ENCODE measurements at places on chromosomes 7 and 10.

DNA sequence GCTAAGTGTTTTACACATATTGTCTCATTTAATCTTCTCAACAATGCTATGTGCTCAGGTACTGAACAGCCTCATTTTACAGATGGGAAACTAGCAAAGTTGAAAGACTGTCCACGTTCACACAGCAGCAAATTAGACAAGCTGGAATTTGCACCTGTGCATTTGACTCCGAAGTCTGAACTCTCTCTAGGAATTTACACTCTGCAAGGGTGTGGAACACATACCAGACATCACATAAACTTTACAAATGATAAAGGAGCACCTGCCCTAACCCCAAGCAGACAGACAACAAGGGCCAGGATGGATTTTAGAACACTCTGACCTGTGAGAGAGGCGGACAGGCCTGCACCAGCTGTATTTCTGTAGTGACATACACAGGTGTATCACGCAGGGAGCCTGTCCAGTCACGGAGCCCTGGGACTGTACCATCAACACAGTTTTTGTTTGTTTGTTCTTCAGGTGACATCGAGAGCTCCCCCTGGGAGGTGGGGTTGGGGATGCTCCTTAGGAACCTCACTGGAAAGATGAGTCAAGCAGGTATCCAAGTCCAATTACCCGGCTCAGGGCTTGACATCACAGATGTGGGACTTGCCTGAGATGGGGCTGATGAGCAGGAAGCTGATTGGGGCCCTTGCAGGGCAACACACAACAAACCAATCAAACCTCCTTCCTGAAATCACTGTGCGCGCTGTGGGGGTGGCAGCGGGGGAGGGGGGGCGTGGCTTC lies 31.0 kb downstream of the MKI67 start:
- no peak for DNase-seq

- no peak for DNase-seq
Measured at GRCh38 chr10:11193001-11193551, 175.4 kb downstream of the CELF2 start.

GRCh38 chr10:128009372-128010126 lies 102.6 kb downstream of the PTPRE start:
- no peak for DNase-seq

GRCh38 chr10:95392681-95393164 lies 101.9 kb upstream of the PDLIM1 start:
- DNase-seq: no peak

DNA sequence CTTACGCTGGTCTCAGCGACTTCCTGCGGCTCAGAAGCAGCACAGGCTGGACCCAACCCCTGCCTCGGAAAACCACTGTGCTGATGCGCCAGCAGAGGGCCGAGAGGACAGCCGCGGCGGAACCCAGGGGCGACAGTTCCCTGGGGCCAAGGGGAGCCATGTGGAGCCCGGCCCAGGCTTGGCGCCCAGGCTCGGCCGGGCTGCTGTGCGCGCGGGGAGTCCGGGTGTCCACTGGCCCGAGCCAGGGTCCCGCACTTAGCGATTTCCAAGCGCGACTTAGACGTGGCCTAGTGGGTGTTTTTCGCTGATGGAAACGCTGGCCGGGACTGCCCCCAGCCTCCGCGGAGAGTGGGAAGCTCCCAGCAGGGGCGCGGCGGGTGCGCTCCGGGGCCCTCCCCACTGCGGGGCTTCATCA lies 18.6 kb upstream of the ZNF32 start:
- no peak for DNase-seq

DNA sequence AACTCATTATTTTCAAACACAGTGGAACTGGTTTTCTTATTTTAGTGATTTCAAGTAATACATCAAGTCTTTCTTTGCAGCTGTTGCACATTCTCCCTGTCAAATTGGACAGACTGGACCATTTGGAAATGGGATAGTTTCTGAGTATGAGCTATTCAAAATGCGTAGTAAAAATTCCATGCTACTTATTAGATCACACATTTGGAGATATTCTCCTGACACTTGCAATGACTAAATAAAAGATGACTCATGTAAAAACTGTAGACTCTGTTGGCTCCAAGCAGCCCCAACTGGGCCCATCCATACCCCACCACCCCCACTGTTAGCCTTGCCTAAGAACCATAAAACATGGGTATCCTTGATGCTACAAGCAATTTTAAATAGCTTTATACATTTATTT lies 25.9 kb upstream of the BICC1 start:
- DNase-seq: no peak

GRCh38 chr7:76265299-76265698 lies 37.2 kb upstream of the HSPB1 start:
- no peak for DNase-seq

DNA sequence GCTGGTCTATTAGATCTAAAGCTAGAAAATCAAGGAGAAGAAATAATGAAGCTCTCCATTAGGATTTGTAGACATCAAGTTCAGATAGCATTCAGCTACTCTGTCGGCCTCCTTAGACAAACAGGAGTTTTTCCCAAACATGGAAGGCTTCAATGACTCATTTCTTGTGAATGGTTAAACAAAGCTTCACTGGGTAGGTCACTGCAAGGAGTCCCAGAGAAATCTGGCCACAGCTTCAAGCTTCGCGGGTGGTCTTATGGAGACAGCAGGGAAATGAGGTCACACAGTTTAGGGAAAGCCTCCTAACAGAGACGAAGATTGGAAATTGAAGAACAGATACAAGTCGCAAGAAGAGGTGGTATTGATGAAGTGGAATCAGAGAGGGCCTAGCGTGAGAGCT lies 22.6 kb upstream of the LRRC72 start:
- DNase-seq: no peak

DNA sequence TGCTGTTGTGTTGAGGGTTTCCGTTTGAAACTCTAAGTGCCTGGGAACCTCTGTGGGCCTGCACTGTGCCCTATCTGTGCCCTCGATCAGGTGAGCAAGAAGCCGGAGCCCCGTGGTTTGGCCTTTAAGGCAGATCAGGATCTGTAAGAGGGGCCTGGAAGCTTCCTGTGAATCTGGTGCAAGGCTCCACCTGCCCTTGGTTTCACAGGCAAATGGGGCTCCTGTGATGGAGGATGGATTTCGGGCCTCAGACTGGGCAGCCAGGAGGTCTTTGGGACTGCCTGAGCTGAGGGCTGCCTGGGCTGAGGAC lies 21.6 kb downstream of the SCART1 start:
- DNase-seq: no peak

DNA sequence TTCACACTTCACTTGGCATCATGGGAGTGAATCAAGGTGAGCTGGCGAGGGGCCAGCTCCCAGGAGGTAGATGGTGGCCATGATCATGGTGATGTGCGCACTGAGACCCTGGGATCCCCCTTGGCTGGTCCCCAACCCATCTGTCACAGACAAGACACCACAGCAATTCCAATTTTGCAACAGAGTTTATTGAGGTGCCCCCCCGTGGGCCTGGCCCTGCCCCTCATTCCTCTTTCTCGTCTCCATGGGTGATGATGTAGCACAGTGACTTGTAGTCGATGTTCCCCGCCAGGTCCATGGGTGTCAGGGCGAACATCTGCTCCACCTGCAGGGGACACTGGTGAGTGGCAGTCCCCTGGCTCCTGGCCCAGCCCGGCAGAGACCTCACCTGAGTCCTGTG lies 2.4 kb downstream of the MYL7 start:
- no peak for DNase-seq

DNA sequence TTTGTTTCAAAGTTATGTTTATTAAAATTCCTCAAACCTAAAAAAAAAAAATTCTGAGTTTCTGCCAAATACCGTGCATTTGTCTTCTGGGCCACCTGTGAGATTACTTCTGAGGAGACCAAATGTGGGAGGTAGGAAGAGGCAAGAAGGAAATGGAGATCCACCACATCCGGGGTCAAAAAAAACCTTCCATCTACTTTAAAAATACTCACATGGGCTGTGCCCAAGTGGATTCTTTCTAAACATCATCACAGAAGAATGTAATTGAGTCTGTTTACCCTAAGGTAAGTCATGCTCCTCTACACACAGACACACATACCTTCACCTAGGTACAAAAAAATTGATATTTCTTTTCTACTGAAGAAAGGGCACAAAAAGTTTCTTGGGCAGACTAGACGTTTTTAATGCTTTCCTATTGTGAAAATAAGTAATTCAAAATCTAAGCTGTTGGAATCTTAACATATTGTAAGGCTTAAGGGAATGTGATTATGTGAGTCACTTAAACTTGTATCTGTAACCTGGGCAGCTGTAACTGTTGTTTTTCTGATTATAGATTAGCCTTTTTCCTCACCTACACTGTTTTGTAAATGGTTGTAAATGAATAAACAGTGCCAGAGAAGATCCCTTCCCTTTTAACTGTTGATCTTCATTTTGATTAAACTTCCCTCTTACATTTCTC lies 19.1 kb upstream of the SPOCK2 start:
- DNase-seq: no peak

DNA sequence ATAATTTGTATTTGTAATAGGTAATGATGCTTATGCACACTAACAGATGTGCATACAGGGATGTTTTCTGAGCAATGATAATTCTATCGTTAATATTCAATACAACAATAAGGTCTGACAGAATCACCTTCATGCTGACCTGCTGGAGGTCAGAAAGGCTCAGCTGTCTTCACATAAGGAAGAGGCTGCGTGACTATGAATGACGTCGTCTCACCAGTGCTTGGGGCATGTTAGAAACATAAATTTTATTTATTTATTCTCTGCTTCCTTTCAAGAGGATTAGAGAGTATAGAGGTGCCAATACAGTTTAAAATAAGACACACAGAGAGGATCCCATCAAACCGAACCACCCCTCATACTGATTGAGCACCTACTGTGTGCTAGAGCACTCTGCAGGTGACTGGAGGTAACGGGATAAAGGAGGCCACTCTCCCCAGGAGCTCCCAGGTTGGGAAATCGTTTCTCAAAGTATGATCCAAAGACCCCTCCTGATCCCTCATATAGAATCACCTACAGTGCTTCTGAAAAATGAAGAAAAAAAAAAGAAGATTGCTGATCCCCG lies 265.6 kb upstream of the NPVF start:
- no peak for DNase-seq

GRCh38 chr10:6140141-6140841 lies 51.5 kb downstream of the RBM17 start:
- DNase-seq: no peak

DNA sequence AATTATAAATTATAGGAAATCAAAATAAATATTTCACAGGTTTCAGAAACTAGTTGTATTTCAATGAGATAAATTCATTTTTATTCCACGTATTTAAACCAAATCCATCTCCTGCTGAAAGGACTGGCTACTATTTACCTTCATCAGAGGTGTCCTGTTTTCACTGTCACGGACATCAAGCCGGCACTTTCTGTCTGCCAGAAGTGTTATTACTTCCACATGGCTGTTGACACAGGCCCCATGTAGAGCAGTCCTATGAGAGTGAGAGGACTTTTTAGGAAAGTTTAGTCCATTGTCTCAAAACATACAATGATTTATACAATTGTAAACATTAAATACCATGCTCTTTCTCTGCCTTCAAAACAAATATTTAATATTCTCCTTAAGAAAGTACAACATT lies 100.4 kb upstream of the ACBD5 start:
- DNase-seq: no peak

- DNase-seq: no peak
Measured at GRCh38 chr7:90654718-90655427, 58.8 kb downstream of the CDK14 start.

DNA sequence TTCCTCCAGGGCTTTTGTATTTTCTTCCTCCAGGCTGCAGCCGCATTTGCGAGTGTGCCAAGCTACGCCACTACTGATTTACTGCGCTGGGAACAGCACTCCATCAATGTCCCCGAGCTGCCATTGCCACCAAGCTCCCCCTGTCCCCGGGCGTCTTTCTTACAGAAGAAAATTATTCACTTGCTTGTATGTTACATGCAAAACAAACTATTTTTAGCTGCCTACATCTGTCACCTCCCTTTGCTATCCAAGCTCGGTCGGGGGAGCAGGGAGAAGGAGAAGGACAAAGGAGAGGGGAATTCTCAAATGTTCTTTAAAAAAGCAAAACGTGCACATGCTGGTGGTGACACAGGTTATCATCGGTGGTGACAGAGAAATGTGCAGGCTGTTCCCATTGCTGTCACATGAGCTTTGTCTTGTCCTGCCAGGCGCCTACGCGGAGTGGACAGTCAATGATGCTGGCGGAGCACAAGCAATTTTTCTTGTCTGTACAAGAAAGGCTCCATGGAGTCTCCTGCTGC lies 93.1 kb downstream of the ADARB2 start:
- no peak for DNase-seq

DNA sequence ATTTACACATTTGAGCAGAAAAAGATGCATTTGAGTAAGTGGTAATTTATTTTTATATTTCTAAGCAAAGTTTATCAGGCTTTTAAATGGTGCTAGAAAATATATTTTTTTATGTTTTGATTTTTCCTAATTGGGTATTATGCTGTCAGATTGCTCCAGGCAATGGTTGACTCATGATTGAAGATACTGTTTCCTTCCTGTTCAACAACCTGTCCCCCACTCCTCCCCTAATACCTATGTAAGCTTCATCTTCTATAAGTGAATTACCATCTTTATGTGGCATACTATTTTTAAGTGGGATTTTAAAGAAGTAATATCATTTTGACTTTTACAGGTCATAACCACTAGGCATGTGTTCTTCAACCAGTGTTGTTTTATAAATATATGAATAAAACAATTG lies 21.4 kb downstream of the TSPAN13 start:
- no peak for DNase-seq

DNA sequence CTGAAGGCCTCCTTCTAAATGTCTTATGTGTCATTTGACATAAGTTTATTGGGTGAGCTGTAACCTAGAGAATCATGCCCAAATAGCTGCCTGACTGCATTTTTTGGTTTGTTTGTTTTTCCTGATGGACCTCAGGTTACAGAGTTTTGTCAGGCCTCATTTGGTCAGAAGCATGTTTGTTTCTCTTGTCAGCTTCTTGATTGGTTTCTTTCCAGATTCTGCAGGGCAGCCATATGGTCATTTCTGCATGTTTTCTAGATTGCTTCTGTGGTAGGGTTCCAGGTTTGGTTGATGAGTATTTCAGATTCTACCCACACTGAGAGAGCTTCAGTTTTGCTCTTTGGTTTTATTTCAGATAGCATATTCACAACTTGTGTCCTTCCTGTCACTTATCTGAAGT lies 28.0 kb downstream of the GLCCI1 start:
- DNase-seq: no peak

DNA sequence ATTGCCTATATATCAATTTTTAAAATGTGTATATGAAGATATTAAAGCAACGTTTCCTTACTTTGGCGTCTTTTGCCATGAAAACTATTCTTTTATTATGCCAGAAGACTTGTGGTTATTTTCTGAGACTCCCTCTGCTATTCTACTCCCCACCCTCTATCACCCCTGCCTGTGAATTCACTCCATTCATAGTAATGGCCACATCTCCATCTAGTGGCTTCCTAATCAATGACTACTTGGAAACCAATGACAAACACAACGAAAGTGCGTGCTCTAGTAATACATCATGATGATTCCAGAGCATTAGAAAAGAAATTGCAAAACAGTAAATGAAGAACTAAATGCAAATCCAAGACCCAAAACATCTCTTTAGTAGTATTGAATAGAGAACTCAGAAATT lies 186.7 kb upstream of the HGF start:
- DNase-seq: peak; percentile 11

DNA sequence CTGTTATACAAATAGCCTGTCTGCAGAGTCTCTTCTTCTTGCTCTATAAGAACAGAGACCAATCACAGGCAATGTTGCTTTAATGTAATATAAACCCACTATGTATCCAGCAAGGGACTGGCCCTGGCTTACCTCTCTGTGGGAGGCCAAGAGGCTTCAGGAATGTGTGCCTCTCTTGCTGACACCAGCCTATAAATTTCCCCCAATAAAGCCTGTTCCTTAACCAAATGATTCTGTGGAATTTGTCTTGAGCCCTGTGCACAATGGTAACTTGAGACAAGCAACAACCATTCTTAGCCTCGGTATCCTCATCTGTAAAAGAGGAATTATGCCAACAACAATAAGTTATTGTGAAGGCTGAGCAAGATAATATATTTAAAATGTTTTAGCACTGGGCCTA lies 563.7 kb downstream of the GRM8 start:
- no peak for DNase-seq
